ENCODE measurements at places on chromosomes 5 and 9.

GRCh38 chr9:104766025-104766424 lies 2.1 kb downstream of the NIPSNAP3B start:
- DNase-seq = no peak

DNA sequence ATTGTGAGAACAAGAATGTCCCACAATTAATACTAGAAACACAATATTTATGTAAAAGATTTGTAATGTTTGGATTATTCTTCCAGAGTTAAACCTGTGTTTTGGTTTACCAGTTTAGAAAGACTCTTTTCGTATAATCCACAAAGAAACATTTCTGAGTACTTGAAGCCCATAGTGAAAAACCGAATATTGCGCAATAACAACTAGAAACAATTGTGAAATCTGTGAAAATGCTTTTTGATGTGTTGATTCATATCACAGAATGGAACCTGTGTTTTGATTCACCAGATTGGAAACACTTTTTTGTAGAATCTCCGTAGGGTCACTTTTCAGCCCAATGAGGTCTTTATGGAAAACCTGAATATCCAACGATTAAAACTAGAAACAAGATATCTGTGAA lies 386.2 kb downstream of the PRDM9 start:
- DNase-seq = no peak

DNA sequence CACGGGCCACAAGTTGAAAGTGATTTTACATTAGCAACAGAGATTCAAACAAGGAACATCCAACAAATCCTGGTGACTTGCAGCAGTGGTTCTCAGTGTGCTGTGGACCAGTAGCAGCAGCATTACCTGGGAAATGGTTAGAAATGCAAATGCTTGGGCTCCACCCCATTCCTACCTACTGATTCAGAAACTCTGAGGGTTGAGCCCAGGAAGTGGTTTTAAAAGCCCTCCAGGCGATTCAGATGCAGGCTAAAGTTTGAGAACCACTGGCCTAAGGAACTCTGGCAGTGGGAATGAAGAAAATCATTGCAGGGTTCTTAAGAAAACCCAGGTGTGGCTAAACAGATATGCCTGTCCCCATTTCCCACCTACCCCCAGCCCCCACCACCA lies 398.8 kb downstream of the ENC1 start:
- no peak for DNase-seq

DNA sequence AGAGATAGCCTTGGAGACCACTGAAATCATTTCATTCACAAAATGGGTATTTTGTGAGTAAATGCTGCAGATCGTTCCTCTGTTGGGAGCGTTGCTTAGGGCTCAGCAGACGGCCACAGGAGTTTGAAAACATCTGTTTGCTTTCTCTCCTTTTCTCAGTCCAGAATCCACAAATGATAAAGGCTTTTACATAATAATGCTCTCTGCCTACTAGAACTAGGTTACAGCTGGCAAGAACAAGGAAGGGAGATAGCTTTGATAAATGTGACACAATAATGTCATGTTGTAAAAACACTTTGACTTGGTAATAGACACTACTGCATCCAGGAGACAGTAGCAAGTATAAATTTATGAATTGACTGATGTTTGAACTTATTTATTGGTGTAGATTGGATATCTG lies 1072.4 kb upstream of the CDH6 start:
- DNase-seq = no peak

DNA sequence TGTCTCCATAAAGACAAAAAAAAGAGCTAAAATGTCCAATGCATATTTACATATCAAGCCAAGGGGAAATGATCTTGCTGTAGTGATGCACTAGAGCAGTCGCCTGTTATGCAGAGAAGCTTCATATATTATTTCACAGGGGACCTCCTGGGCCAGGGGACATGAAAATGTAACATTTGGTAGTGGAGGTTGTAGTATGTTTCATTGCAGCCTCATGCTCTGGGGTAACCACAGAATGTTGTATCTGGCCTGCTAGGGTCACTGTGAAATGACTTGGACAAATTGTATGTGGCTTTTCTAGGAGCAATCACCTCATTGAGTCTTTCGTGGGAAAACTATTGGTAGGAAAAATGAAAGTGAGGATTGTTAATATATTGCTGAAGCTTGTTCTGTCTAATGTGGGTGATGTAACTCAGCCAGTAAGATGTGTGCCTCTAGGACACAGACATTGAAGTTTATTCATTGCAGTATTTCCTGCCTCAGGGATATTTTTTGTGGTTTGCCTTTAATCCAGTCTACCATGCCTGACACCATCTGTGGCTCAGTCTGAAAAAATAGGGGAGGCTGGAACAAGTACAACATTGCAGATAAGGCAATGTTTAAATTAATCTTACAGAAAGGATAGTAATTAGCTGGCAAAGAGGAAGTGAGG lies 430.8 kb upstream of the TNC start:
- DNase-seq = no peak

- no peak for DNase-seq
Measured at GRCh38 chr5:78527054-78527859, 121.3 kb downstream of the LHFPL2 start.

- DNase-seq = no peak
Measured at GRCh38 chr5:161745392-161745791, 59.9 kb downstream of the GABRA6 start.

GRCh38 chr5:125198270-125198974 lies 452.0 kb upstream of the ZNF608 start:
- DNase-seq = no peak

- DNase-seq = no peak
Measured at GRCh38 chr5:136621743-136622142, 256.4 kb upstream of the TRPC7 start.

GRCh38 chr5:180121826-180122413 lies 50.4 kb upstream of the RNF130 start:
- no peak for DNase-seq

DNA sequence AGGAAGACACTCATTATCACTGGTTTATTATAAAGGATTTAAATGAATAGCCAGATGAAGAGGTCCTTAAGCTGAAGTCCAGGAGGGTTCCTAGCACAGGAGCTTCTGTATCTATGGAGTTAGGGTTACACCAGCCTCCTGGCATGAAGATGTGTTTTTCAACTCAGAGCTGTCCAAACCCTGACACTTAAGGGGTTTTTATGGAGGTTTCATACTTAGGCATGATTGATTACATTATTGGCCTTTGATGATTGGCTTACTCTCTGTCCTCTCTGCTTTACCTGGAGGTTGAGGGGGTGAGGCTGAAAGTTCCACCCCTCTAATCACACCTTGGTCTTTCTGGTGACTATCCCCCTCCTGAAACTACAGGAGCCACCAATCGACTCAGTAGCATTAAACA lies 84.9 kb upstream of the ZNF169 start:
- no peak for DNase-seq

DNA sequence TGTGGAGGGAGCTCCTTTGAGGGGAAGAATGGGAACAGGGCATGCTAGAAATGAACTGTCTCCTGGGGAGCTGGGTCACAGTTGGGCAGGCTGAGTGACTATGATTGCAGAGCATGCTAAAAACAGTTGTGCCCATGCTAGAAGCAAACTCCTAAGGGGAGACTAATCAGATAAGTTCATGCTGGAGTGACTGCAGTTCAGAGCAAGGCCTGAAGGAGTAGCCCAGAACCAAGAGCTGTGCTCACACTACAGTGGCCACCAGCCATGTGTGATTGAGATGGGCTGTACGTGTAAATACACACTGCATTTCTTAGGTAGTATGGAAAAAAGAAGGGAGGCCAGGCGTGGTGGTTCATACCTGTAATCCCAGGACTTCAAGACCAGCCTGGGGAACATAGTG lies 10.3 kb upstream of the AK1 start:
- no peak for DNase-seq

DNA sequence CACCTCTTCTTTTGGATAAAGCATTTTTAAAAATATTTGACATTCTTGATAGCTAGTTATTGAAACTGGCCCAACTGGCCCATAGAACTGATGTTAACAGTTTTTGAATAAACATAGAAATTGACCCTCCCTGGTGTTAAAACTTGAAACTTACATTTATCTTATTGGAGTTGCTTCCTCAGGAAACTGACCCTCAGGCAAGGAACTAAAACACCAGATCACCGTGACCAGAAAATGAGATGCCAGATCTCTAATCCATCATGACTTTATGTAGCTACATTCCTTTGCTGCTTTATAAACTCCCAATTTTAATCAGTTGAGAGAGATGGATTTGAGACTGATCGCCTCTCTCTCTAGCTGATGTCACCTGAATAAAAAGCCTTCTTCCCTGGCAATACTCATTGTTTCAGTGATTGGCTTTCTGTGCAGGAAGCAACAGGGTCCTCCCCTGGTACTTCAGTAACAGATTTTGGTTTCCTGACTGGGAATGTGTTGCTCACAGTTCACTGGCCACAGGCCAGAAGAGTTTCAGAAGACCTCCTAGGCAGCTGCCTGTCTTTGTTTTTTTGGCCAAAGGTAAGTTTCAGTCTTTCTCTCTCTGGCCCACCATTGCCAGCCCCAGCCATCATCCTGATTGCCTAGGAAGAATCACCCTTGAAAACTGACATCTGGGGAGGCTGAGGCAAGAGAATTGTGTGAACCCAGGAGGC lies 212.4 kb downstream of the DTWD2 start:
- no peak for DNase-seq

DNA sequence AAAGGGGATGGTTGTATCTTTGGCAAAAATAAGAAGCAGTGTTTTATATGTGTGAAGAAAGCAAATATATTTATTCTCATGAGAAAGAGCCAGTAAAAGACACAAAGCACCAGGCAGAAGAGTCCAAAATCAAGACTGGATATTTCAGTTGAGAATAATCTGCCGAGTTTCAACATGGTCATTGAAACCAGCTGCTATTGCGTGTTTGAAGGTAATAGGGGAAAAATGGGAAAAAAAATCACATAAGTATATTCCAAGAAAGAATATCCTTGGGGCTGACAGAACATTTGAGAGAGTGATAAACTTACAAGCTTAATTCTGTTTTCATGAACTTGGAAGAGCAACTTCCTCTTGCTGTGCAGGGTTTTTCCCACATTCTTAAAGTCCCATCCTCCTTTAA lies 79.9 kb downstream of the ISOC1 start:
- DNase-seq = no peak

DNA sequence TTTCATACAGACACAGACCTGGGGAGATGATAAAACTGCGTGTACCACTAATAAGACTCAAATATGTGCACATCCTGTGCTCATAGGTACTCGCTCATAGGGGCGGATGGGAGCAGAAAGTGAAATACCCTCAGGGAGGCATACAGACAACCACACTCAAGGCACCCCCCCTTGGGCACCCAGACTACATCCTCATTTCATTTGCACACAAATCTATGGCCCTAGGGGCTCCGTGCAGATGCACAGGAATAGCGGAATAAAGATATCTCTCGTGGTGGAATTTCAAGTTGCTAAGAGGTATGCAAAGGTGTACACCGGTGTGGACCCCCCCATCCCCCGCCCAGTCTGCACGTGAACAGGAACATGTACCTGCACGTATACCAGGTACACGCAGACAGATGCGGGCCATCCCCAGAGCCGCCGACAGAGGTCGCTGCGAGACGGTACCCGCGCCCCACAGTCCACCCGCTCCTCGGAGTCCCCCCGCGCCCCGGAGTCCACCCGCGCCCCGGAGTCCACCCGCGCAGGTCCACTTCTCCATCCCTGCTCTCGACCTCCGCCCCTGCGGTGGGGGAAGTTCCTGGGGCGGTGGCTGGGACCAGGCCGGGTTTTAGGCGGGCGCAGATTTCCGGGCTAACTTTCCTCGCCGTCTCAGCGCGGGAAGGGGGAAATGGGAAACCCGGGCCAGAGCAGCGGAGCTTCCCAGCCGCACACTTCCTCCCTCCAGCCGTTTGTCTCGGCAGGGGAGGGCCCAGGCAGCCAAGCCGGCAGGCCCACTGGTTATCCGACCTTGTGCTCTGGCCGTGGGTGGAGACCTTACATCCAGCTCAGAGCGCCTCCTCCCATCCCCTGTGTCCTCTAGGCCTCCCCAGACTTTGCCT lies 1.0 kb upstream of the IL12B start:
- DNase-seq = no peak

DNA sequence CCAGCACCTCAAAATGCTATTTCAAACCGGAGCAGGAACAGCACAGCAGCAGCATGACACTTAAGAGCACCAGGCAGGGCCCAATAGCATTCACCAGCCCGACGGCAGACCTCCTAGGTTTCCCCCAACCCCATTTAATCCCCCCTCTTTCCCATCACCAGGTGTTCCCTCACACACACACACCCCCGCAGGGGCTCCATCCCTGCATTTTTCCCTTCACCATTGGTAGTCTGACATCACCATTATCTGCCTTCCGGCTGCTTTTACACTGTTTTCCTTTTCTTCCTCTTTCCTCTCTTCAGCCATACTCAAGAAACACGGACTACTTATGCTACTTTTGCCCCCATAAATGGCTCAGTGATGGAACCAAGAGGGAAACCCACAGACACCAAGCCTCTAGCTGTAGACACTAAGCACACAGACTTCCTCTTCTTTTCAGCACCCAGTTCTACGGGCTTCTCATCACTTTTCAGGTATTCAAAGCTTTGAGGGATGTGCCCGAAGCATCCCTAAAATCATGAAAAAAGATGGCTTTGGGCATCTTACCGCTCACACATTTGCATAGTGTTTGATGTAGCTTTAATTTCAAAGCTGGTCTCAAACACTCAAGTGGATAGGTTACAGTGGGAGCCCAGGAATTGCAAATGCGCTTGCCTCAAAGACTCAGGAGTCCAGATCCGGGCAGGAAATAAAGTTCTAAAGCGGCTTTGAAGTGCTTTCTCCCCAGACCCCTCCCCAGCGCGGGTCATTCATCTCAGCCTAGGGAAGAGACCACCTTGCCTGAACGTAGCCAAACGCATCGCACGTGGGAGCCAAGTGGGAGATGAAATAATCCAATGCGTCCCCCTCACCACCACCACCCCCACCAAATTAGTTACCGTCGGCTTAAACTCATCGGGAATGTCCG lies 141.5 kb downstream of the TSSK1B start:
- DNase-seq = no peak

- DNase-seq = no peak
Measured at GRCh38 chr9:112104401-112104800, 70.7 kb downstream of the SUSD1 start.

DNA sequence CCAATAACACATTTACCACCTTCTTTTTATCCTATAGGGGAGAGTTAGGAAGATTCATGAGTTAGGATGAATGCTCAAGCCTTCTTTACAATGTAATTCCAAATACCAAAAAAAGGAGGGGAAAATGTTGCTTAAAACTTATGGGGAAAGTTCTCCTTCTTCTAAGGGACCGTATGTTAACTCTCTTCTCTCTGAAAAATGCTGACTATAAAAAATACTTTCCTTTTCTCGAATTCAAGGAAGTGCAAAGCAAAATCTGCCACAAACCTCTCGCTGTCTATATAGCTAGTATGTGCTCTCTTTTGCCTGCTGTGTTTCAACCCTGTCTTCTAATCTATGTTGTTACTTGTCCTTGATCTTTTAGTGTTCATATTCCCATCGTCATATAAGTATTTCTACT lies 768.6 kb upstream of the C9orf72 start:
- DNase-seq = no peak

- no peak for DNase-seq
Measured at GRCh38 chr5:120808135-120808534, 344.0 kb downstream of the PRR16 start.

DNA sequence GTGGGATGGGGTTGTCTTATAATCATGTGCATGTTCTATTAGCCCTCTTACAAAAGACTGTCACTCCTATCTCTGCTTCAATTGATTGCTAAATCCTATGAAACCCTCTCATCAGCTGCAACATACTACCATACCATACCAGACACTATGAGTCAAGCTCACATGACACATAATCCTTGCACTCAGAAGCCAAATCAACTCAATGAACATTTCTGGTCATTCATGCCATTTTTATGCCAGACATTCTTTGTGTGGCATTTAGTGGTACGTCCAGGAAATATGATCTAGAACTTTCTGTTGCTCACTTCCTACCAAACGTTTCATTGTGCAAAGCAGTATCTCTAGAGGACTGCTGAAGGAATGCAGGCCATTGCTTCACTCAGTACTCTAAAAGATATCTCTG lies 159.2 kb upstream of the GNA14 start:
- peak; percentile 15 for DNase-seq
